ENCODE measurements at places on chromosomes 16 and 17.

DNA sequence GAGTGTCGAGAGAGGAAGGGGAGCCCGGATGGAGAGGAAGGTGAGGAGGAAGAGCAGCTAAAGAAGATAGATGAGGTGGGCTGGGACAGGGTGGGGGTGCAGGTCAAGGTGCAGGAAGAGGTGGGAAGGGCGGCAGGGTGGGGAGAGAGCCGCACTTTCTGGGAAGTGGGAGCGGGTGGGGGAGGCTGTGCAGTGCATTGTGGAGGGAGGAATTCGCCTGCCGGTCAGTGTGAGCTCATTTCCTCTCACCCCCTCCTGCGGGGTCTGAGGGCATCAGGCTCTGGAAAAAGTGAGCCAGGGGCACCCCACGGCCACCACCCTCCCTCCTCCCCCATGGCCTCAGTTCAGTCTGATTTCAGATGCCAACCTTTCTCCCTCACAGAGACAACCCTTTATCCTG lies 2.5 kb upstream of the ARHGAP23 start:
- DNase-seq: no peak

DNA sequence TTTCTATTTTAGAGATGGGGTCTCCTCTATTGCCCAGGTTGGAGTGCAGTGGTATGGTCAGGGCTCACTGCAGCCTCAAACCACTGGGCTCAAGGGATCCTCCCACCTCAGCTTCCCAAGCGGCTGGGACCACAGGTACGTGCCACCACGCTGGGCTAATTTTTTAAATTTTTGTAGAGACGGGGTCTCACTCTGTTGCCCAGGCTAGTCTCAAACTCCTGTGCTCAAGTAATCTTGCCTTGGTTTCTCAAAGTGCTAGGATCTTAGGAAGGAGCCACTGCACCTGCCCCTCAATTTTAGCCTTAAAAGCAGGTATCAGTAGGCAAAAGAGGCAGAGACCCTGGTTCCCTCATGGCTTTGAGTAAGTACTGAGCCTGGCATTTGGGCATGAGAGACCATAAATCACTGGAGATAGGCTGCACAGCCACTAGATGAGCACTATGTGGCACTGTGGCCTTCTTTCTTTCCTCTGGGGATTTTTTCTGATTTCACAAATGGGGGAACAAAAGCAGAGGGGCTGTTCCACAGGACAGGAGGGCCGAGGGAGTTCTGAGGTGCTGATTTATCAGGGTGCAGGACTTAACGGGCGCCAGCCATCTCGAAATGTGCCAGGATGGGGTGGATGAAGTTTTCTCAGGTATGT lies 82.2 kb downstream of the PLXDC1 start:
- DNase-seq: no peak

DNA sequence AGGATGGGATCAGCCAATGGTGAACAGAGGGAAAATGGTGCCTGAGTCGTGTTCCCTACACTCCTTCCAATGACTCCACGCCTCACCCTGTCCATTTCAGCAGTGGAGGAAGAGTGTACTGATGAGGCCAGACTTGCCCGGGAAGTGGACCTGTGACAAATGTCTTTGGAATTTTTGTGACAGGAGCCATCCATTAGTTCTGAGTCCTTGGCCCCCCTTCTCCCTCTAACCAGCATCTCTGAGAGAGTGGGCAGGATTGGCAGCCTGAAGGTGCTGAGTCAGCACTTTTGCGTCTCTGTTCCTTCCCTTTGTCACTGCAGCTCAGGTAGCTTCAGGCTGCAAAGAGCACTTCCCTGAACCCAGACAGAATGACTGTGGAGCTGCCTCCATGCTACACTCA lies 30.8 kb downstream of the BEAN1 start:
- no peak for DNase-seq

- no peak for DNase-seq
Measured at GRCh38 chr16:85326794-85327181, 214.5 kb upstream of the CIBAR2 start.

GRCh38 chr17:36721560-36722120 lies 120.3 kb downstream of the MRM1 start:
- DNase-seq: no peak

DNA sequence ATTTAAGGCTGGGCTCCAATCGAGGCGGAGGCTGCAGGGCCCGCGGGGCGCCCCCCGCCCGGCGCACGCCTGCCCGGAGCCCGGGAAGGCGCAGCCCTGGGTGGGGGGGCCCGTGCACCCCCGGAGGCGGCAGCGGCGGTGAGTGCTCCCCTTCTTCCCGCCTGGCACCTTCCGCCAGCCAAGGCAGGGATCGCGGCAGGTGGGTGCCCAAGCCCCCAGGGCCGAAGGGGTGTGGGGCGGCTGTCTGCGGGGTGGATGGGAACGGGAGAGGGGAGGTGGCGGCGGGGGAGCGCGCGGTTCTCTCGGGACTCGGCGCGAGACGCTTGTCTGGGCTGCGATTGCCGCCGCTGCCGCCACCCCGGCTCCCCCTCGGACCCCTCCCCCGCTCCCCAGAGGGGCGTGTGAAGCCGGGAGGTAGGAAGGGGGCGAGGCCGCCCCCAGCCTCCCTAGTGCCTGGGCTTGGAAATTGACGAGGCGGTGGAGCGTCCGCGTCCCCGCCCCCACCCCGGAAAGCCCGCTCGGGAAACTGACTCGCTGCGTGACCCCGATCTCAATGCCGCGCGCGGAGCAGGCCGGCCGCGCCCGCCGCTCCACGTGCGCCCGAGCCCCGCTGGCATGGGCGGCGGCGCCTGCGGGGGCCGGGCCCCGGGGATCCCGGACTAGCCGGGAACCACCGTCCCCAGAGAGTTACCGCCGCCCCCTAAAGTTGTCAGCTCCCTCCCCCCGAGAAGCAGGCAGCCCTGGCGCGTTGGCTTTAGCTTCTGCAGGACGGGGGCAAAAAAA lies 231.5 kb downstream of the MRTFB start:
- DNase-seq: no peak

- no peak for DNase-seq
Measured at GRCh38 chr16:84059111-84059510, 16.5 kb upstream of the SLC38A8 start.

- no peak for DNase-seq
Measured at GRCh38 chr16:88924834-88925539, 52.0 kb downstream of the CBFA2T3 start.

DNA sequence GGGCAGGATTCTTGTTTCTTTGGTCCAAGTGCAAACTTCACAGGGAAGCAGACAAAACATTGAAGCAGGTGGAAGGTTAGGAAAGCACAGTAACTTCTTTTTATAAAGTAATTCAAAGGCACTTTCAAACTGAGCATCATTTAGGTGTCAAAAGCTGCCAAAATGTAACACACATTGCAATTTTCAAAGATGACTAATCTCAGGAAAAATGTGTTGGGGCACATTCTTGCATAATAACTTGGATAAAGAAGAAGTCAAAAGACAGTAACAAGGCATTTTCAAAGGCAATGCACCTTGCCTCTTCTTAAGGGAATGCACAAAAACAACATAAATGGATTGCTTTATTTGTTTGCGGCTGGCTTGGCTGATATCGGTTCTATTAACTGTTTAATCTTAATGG lies 3.6 kb downstream of the KCNJ2 start:
- DNase-seq: no peak

DNA sequence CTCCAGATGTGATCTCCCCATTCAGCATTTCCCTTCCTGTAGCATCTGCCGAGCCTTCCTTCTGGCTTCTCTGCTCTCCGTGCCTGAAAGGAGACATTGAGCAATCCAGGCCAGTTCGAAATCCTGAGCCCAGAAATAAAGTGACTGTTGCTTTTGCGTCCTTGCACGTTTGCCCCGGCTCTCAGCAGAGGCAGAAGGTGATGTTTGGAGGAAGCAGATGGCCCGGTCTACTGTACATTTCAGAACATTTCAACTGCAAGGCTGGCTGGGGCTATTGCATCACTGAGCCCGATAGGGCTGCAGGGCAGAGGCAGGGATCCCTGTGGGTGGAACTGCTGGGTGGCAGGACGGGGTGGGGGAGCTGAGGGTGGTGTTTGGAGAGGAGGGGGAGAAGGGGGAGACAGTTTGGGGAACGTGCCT lies 29.4 kb downstream of the IRF8 start:
- no peak for DNase-seq

DNA sequence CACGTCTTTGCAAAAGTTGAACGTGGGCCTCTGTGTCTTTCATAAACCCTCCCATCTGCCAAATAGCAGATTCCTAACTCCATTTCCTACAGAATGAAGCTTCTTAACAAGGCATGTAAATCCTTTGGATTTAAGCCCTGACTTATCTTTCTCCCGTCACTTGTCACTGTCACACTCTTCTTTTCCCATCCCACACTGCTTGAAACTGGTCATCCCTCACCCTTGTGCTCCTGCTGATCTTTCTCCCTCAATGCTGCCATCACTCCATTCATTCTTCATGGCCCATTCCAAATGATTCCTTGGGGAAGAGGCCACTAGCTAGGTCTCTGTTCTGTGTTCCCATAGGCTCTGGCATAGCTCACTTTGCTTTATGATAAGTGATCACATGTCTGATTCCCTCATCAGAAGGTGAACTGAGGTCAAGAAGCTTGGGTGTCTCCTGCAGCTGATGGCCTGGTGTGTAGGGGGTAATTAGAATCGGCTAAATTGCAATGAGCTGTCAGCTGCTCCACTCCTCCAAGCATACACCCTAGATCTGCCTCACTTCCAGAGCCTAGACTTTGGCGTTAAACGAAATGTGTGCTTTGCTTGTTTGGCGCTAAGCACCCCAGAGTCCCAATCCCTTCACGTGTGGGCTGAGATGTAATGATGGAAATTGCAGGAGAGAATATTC lies 61.7 kb downstream of the PECAM1 start:
- DNase-seq: no peak

DNA sequence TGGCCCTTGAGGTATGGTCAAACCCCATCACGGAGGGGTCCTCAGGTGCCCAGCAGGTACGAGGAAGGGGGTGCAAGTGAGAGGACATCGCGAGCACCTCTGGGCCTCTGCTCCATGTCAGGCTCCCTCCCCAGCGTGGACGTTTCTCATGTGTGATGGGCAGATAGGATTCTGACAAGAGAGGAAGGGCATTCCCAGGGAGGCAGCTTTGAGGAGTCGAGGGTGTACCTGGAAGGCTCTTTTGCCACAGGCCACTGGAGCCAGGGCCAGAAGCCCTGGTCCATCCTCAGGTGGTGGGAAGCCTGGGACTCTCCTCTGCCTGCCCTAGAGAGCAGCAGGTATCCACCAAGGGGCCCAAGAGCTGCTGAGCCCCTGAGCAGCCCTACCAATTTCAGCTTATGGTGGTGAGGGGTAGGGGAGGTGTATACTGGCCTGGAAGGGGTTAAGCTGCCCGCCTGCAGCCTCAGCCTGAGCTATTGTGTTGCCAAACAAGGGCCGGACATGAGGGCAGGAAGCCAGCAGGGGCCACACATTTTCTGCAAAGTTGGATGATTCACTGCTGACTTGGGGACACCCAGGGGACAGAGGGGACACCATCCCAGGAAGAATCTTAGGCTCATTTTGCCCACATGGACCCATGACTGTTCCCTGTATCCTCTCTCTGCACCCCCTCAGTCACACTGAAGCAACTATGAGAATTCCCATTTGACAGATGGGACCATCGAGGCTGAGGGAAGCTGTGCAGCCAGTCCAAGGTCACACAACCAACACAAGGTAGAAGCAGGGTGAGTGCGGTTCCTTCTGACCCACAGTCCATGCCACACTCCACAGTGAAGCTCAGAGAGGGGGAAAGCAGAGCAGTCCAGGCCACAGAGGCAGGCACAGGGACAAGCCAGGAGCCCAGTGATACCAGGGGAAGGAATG lies 1.7 kb downstream of the CDH5 start:
- no peak for DNase-seq

GRCh38 chr17:67411397-67411796 lies 34.3 kb downstream of the PITPNC1 start:
- no peak for DNase-seq

DNA sequence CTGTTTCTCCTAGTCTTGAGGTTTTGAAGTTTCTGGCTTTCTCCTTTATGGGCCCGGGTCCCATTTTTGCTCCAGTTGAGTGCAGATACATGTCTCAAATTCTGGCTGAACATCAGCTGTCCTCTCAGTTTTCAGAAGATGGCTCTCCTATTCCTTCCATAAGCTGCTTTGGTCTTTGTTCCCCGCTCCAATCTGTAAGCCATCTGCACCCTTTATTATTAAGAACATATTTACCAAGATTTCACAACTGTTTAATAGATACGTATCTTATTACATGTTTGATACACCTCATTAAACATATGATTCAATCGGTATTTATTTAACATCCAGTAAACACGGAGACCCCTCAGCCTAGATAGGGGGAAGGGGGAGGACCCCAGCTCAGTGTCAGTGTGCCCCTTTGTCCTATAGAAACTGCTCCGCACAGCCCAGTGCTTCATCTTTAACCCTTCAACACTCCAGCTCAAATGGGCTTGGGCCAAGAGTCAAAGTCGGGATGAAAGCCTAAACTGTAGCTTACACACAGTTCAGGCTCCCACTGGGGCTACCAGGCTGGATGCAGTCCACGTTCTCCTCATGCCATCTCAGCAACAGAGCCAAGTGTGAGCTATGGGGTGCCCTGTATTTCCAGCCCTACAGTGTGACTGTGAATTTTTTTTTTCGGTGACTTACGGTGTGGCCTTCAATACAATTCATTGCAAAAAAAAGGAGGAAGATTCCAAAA lies 166.0 kb upstream of the ZFHX3 start:
- no peak for DNase-seq

DNA sequence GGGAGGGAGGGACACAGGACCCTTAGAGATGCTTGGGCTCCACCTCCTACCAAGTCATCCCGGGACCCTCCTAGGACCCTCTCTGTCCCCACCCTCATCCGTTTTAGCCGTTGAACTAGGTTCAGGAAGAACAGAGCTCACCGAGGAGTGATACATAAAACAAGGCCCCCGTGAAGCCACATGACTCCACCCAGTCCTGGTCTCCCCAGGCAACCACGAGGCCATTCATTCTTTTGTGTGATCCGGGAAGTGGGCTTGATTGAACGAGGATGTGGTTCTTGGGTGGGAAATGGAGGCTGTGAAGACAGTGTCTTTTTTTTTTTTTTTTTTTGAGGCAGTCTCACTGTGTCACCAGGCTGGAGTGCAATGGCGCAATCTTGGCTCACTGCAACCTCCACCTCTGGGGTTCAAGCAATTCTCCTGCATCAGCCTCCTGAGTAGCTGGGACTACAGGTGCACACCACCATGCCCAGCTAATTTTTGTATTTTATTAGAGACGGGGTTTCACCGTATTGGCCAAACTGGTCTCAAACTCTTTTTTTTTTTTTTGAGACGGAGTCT lies 14.8 kb downstream of the TRARG1 start:
- no peak for DNase-seq

DNA sequence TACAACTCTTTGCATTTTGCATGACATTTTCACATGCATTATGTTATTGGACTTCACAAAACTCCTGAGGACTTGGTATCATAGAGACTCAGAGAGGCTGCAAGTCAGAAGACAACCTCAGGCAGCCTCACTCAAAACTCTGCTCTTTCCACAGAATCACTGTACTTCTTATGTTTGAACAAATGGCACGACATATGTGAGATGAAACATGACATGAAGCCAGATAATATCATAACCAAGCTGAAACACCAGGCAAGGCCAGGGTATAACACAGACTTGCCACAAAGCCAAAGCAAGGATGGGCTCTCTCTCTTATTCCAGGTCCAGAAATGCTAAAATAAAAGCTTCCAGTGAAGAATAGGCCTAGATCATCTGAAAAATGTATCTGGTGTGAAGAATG lies 425.8 kb upstream of the CDH5 start:
- no peak for DNase-seq

GRCh38 chr16:12097523-12098428 lies 121.2 kb downstream of the SNX29 start:
- DNase-seq: no peak
